NCI-H345 (cell line): ENCODE measurements at places on chromosomes 2 and 18.

- DNase-seq = no peak
Measured at GRCh38 chr2:207920721-207921120, 104.6 kb downstream of the PLEKHM3 start.

- DNase-seq = no peak
Measured at GRCh38 chr18:2537296-2537695, 34.0 kb downstream of the METTL4 start.

- DNase-seq = peak; percentile 67
Measured at GRCh38 chr2:138121666-138122661, 157.7 kb downstream of the HNMT start.

DNA sequence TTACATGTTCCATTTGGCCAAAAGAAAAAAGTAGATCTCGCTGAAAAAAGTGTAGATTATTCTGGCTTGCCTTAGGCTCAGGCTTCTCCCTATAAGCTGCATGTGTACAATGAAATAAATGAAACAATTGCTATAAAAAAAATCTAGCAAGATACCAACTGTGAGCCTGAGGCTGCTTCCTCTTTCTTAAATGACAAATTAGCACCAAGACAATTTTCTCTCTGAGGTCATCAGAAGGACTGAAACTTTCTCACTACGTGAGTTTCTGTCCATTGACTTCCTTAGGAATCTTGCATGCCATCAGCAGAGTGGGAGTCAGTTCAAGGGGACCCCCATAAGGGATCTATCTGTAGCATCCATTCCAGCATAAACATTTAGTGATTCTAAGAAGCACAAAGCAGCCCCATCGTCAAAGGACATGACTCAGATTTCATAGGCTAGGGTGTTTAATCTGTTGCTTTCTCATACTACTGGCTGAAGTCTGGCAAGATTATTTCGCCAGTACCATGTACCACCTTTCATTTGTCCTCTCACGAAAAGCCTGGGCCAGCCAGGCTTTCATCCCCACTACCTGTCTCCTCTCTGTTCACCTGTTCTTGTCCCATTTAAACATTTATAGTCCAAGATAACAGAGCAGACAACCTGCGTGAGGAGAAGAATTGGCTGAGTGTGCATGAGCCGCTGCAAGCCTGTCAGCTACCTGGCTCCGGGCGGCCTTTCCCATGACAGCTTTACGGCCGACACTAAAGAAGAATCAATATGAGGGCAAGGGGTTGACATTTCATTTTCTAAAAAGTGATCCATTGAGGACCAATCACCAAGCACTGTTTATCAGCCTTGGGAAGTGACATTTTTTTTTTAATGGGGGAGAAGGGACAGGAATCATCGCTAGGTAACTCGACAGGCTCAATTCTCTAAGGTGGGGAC is 120.0 kb downstream of the EPHA4 start:
- no peak for DNase-seq

GRCh38 chr18:34738175-34738894 is 28.2 kb downstream of the DTNA start:
- no peak for DNase-seq
